Activated CD4-positive, alpha-beta T cell treated with anti-CD3 and anti-CD28 coated beads, Interleukin-2, amount 10 ng/mL, durations not matched to agents 24 days and 14 days (primary cell): ENCODE measurements at places on chromosomes 7 and 10.

DNA sequence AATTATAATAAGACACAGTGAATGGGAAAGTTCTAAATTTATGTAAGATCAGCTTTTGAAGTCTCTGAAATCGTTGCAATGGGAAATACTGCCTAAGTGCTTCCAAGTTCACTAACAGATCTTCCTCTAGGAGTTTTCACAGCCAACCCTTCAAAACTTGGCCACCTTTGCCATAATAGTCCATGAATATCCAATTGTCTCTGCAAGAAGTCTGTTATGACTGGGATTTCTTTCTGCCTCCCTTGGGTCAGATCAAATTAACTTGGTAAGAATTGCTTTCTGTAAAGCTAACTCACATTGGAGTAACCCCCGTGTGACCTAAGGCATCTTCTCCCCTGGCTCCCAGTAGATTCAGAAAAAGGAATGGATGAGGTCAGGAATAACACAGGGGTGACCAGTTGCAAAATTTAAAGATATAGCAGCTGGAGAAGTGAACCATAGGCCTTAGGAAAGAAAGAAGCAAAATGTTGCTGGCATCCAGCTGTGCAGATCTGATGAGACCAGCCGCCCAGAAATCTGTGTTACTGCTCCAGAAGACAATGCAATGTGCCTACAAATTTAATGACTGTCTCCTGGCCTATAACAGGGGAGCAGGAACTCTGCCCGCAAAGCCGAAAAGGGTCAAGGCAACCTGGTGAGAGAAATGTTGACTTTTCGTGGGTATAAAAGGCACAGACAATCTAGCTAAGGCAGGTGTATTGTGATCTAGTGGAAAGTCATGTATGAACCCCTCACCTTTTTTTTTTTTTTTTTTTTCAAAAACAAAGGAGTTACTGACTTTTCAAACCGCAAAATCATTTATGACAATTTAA is 7.5 kb upstream of the OPTN start:
- peaks cover 8% of the 10 kb centered on the region for H3K27me3 ChIP-seq
- peaks cover 8% of the 10 kb centered on the region for H3K4me1 ChIP-seq
- no peak overlapping the region for H3K4me3 ChIP-seq

- no peaks in the 10 kb centered on the region for H3K27me3 ChIP-seq
- no peaks in the 10 kb centered on the region for H3K36me3 ChIP-seq
- DNase-seq: no peak
- H3K4me1 ChIP-seq: no peaks in the 10 kb centered on the region
- no peak overlapping the region for H3K27ac ChIP-seq
Measured at GRCh38 chr7:40439686-40440085, 304.9 kb downstream of the SUGCT start.

DNA sequence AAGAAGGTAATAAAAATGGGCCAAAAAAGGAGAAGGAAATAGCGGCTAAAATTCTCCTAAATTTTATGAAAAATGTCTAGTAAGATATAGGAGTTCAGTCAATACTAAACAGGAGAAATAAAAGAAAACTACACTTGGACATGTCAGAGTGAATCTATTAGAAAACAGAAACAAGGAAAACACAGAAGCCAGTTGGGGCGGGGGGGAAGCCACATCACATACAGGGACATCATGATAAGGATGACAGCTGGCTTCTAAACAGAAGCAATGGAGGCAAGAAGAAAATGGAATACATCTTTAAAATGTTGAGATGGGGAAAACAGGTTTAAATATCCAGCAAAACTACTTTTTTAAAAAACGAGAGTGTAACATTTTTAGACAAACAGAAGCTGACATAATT is 77.8 kb downstream of the CUBN start:
- H3K4me1 ChIP-seq: no peaks in the 10 kb centered on the region
- peaks cover 9% of the 10 kb centered on the region for H3K36me3 ChIP-seq
- H3K27me3 ChIP-seq: peaks cover 11% of the 10 kb centered on the region
- DNase-seq: no peak
- H3K4me3 ChIP-seq: no peak overlapping the region

- no peak for DNase-seq
- H3K36me3 ChIP-seq: no peaks in the 10 kb centered on the region
- H3K4me1 ChIP-seq: no peaks in the 10 kb centered on the region
- H3K27me3 ChIP-seq: peaks cover 35% of the 10 kb centered on the region
Measured at GRCh38 chr7:26404189-26404996, 112.7 kb downstream of the SNX10 start.

DNA sequence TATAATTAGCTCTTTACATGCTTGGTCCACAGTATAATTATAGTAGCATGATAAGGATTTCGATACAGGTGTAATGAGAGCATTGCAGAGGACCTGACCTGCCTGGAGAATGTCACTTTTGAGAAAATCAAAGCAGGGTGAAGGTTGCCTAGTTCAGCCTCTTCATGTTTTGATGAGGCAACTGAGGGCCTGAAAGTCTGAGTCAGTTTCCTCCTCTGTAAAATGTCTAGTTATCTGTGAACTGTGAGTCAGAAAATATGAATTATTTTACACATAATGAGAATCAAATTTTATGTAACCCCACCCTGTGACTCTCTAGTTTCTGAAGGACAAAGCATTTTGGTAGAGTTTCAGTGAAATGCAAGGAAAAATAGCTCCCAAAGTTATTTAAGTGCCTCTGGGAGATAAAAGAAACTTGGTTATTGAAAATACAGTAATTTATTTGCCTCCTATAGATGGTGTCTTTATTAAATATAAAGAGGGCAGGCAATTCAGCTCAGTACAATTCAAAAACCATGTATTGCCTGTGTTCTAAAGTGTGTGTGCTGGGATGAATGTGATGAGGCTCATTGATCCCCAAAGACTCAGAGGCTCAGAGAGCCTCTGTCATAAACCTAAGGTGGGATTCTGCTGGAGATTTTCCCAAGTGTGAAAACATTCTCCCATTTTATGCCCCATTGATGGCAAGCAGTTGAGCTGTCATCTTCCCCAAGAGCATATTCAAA is 37.3 kb upstream of the SAMD9L start:
- peaks cover 47% of the 10 kb centered on the region for H3K27me3 ChIP-seq
- H3K27ac ChIP-seq: no peak overlapping the region
- H3K4me3 ChIP-seq: no peak overlapping the region

GRCh38 chr7:79361214-79361613 is 92.3 kb downstream of the MAGI2 start:
- H3K36me3 ChIP-seq: no peaks in the 10 kb centered on the region
- no peak overlapping the region for H3K4me3 ChIP-seq

- peaks cover 10% of the 10 kb centered on the region for H3K27me3 ChIP-seq
- H3K4me1 ChIP-seq: no peaks in the 10 kb centered on the region
- no peak overlapping the region for H3K4me3 ChIP-seq
- no peak for DNase-seq
- no peaks in the 10 kb centered on the region for H3K36me3 ChIP-seq
Measured at GRCh38 chr10:60849217-60849616, 70.9 kb downstream of the CDK1 start.

- no peak overlapping the region for H3K4me3 ChIP-seq
- H3K4me1 ChIP-seq: peaks cover 7% of the 10 kb centered on the region
- H3K27me3 ChIP-seq: peaks cover 5% of the 10 kb centered on the region
- no peaks in the 10 kb centered on the region for H3K36me3 ChIP-seq
- DNase-seq: no peak
- H3K27ac ChIP-seq: no peak overlapping the region
Measured at GRCh38 chr7:95473276-95473985, 12.3 kb upstream of the ASB4 start.

GRCh38 chr7:141916099-141916498 is at the start of gene OR9A4:
Gene OR9A4, plus strand, starts transcription at chr7:141916399. Its CDS starts 2,477 bp downstream, at chr7:141918876.
- no peak within 1 kb of the TSS for H3K4me3 ChIP-seq
- no peaks in the 10 kb centered on the region for H3K27me3 ChIP-seq
- no peak for DNase-seq
- H3K36me3 ChIP-seq: no peaks in the 10 kb centered on the region
- no peak within 1 kb of the TSS for H3K27ac ChIP-seq
- no peaks in the 10 kb centered on the region for H3K4me1 ChIP-seq

DNA sequence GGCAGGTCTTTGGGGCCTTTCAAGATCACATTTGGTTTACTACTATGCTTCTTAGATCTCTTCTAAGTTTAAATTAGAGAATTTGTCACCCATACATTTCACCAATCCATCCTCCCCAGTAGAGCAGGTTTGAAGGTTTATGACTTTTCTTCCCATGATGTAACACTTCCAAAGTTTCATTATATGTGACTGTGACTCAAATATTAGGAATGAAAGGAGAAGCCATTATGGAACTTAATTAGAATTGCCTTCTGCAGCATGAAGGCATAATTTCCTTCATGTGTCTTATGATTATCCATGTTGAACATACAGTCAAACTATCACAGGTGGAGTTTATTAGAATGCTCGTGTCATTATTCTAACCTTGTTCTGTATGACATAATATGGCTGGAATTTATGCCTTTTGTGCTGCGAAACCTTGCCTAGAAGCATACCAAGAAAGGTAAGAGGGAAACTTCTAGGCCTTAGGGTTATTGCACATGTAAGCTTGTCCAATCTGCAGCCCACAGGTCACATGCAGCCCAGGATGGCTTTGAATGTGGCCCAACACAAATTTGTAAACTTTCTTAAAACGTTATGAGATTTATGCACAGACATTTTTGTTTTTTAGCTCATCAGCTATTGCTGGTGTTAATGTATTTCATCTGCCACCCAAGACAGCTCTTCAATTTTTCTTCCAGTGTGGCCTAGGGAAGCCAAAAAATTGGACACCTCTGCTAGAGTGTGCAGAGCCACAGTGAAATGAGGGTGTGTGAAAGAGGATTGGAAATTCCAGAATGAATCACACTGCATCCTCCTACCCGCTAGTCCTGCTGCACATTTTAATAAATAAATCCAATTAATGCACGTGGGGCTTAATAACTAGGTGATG is 133.6 kb downstream of the TMEM26 start:
- DNase-seq: no peak
- H3K27me3 ChIP-seq: peaks cover 4% of the 10 kb centered on the region
- H3K4me3 ChIP-seq: no peak overlapping the region
- H3K36me3 ChIP-seq: no peaks in the 10 kb centered on the region
- no peaks in the 10 kb centered on the region for H3K4me1 ChIP-seq

DNA sequence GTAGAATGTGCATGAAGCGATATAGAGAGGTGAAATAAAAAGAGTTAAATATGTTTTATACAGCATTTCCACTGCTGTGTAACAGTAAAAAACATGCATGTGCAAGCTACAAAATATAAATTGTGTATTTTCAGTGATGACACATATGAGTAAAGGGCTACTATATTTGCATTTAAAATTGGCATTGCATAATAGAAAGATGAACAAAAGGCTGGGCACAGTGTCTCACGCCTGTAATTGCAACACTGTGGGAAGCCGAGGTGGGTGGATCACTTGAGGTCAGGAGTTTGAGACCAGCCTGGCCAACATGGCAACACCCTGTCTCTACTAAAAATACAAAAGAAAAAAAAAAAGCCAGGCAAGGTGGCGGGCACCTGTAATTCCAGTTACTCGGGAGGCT is 79.8 kb upstream of the CCDC71L start:
- no peak for DNase-seq
- H3K27ac ChIP-seq: no peak overlapping the region
- peaks cover 2% of the 10 kb centered on the region for H3K27me3 ChIP-seq
- H3K4me1 ChIP-seq: peaks cover 16% of the 10 kb centered on the region
- H3K36me3 ChIP-seq: no peaks in the 10 kb centered on the region

DNA sequence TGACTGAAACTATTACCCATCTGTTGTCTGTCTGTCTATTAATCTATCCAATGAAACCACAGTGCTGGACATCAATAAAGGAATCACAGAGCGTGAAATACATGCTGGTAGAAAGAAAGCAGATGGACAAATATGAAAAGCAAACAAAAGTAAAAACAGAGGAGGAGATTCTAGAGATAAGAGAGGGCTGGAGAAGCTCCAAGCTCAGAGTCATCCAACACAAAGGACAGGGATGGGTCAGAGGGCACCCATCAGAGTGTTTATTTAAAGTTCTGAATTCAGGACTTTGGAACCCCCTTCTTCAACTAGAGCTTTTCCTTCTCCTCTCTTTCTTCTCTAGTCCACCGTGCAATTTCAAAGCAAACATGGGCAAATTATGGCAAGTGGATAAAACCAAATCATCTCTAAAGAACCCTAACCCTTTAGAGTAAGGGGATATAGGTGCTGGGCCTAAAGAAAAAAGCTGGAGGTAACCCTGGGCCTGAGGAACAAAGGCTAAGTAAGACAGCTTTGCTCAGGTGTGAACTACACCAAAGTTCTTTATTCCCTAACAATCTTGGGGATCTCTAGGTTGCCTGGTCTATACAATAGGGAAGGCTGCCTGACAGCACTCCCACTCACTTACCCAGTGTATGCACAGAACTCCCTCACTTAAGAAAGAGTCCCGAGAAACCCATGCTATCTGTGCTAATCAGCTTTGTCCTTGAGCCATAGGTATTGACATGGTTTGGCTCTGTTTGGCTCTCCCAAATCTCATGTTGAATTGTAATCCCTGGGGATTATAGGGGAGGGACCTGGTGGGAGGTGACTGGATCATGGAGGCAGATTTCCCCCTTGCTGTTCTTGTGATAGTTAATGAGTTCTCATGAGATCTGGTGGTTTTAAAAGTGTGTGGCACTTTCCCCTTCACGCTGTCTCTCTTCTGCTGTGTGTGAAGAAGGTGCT is 97.0 kb downstream of the BAMBI start:
- no peak for DNase-seq
- H3K27ac ChIP-seq: no peak overlapping the region
- H3K4me3 ChIP-seq: no peak overlapping the region
- no peaks in the 10 kb centered on the region for H3K36me3 ChIP-seq

- H3K27me3 ChIP-seq: peaks cover 7% of the 10 kb centered on the region
- H3K4me1 ChIP-seq: peaks cover 4% of the 10 kb centered on the region
- no peak for DNase-seq
- H3K4me3 ChIP-seq: no peak overlapping the region
- no peaks in the 10 kb centered on the region for H3K36me3 ChIP-seq
Measured at GRCh38 chr7:159035571-159036073, 109.0 kb downstream of the VIPR2 start.

DNA sequence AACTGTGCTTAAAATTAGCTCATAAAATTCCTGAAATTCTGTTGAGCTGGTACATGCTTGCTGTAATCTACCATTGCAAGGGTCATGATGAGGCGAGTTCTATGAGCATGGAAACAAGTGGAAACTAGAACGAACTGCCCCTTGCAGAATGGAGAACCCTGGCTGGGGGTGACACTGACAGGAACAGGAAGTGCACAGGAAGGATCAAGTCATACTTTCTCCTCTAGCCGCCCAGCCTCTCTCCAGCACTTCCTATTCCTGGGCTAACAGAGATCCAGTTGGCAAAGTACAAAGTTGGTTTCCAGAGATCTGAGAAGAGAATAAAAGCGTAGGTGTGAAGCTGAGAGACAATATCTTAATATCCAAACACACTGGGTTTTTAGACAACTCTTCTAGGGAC is 414.2 kb upstream of the PODXL start:
- no peak for DNase-seq
- H3K36me3 ChIP-seq: no peaks in the 10 kb centered on the region
- H3K4me1 ChIP-seq: no peaks in the 10 kb centered on the region
- H3K27ac ChIP-seq: no peak overlapping the region

DNA sequence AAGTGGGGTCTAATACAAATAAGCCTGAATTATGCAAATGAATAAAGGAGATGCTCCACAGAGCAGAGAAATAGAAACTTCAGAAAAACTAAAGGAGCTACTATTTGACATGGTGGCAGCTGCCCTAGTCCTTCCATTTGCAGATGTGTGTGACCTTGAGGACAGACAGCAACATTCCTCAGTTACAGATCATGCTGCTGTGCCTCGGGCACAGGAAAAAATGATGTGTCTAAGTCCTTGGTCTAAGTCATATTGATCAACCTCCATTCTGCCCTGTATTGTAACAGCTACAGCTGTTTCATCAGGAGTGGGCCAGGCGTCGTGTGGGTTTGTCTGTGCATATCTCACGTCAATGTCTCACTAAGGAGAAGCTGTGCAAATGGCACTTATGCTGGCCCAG is 710.4 kb downstream of the TNS3 start:
- H3K36me3 ChIP-seq: no peaks in the 10 kb centered on the region
- no peaks in the 10 kb centered on the region for H3K27me3 ChIP-seq
- DNase-seq: no peak
- H3K4me3 ChIP-seq: no peak overlapping the region
- H3K4me1 ChIP-seq: no peaks in the 10 kb centered on the region
